ENCODE measurements at places on chromosomes 1 and 21. TPM values are rescaled to one million over a fixed set of nuclear protein-coding genes. Genes with fewer than 3 reads are reported as not detected.

Gene MATN1
- total RNA-seq: not detected

DNA sequence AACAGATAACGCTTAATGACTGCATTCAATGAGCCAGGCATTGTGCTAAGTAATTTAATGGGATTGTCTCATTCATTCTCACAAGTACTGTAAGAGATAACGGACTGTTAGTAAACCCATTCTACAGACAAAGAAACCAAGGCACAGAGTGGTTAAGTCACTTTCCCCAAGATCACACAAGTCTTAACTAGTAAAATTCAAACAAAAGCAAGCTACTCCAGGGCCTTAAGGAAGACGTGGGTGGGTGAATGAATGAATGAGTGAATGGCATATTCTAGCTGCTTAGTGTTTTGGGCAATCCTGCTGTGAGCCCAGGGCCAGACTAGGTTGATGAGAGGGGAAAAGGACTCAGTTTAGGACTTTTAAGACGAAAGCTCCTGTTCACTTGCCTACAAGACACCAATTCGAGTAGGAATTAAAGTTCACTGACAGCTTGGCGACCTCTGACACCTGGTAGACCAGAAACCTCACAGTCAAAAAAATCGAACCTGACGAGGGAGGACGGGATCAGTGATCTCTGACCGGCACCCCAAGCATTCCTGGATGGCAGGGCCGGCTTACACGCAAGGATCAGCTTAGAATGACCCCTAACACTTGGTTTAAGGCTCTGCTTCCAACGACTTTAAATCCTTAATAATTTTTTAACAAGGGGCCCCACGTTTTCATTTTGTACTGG, 557 bp downstream of the EMC1 start:
- peak overlapping the region; percentile 98 for H3K27ac ChIP-seq
- DNase-seq: no peak
- no peaks in the 10 kb centered on the region for H3K27me3 ChIP-seq
- peaks cover 8% of the 10 kb centered on the region for H3K36me3 ChIP-seq

- no peak overlapping the region for H3K4me3 ChIP-seq
- H3K27ac ChIP-seq: no peak overlapping the region
- peaks cover 3% of the 10 kb centered on the region for H3K36me3 ChIP-seq
- no peak for DNase-seq
- H3K4me1 ChIP-seq: peaks cover 25% of the 10 kb centered on the region
Measured at GRCh38 chr1:173413271-173413707, 63.8 kb upstream of the PRDX6 start.

- no peaks in the 10 kb centered on the region for H3K36me3 ChIP-seq
- no peaks in the 10 kb centered on the region for H3K4me1 ChIP-seq
- H3K27ac ChIP-seq: no peak overlapping the region
- no peak overlapping the region for H3K4me3 ChIP-seq
- H3K27me3 ChIP-seq: no peaks in the 10 kb centered on the region
- no peak for DNase-seq
Measured at GRCh38 chr1:74641876-74642275, 31.7 kb downstream of the ERICH3 start.

Measured in lower lobe of right lung (tissue), 2 donors.